Activated CD4-positive, alpha-beta T cell treated with anti-CD3 and anti-CD28 coated beads, Interleukin-2, amount 10 ng/mL, durations not matched to agents 7 days and 5 days (primary cell): ENCODE measurements at places on chromosomes 1 and 21. TPM values are rescaled to one million over a fixed set of nuclear protein-coding genes. Genes with fewer than 3 reads are reported as not detected.

Gene AMIGO1
- total RNA-seq = 5.8 TPM

Gene ETV3L
- total RNA-seq = not detected

Gene PLA2G4A
- total RNA-seq = not detected

Gene TENT5C
- 13.3 TPM for total RNA-seq

Gene ATP1A2
- not detected for total RNA-seq

Gene SELP
- total RNA-seq = 0.48 TPM

Gene CD5L
- total RNA-seq = not detected

Gene B3GALT5
- total RNA-seq = not detected

Gene ANGPTL7
- total RNA-seq = not detected

Gene AKR7A2
- 45.8 TPM for total RNA-seq

Gene FMO4
- 1.7 TPM for total RNA-seq

Gene RAB7B
- total RNA-seq = not detected

Gene UBL4B
- not detected for total RNA-seq

Gene RPE65
- not detected for total RNA-seq

Gene COX20
- total RNA-seq = 29.8 TPM

Gene TMPRSS2
- not detected for total RNA-seq

Gene TAL1
- total RNA-seq = not detected

Gene B3GALT2
- total RNA-seq = 1.3 TPM

Gene GJA4
- not detected for total RNA-seq

Gene S100A12
- total RNA-seq = not detected

Gene GNG12
- total RNA-seq = not detected

Gene FCER1A
- not detected for total RNA-seq

Gene CFAP107
- total RNA-seq = not detected

Gene NTNG1
- total RNA-seq = not detected

Gene SNIP1
- total RNA-seq = 27.6 TPM

Gene ADGRL2
- total RNA-seq = not detected
